NCI-H1092 (cell line): ENCODE measurements at places on chromosomes 2 and 18.

DNA sequence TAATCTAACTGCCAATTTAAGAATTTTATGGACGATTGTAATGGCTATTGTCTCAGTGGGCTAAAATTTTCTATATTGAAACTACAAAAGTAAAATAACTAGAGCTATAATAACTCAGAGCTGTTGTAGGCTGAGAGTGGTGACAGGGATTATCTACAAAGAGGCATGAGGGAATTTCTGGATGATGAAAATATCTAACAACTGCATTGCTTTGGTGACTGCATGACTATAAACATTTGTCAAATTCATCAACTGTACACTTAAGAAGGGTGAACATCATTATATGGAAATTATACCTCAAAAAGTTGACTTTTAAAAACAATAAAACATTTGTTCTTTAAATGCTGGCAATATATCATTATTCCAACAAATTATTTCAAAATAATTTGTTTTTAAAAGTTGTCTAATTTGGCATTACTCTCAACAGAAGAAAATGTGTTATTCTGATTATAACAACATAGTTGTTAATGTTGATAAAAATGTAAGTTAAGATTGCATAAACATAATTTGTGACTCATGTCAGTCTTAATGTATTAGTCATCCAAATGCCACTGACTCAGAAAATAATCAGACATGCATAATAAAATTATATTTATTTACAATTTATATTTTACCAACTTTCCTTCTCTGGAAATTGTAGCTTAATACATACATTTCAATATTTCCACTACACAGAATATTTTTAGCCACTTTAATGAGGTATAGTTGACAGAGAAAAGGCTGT is 865.1 kb upstream of the VRK2 start:
- no peak for DNase-seq

GRCh38 chr2:216257089-216257488 is 115.2 kb downstream of the MARCHF4 start:
- no peak for DNase-seq

GRCh38 chr2:113894156-113894743 is 4.4 kb downstream of the ACTR3 start:
- DNase-seq, result no peak

GRCh38 chr2:191899410-191899809 is 52.5 kb upstream of the CAVIN2 start:
- DNase-seq, result no peak

- DNase-seq, result no peak
Observed at GRCh38 chr2:45872211-45872610, 220.7 kb downstream of the PRKCE start.

DNA sequence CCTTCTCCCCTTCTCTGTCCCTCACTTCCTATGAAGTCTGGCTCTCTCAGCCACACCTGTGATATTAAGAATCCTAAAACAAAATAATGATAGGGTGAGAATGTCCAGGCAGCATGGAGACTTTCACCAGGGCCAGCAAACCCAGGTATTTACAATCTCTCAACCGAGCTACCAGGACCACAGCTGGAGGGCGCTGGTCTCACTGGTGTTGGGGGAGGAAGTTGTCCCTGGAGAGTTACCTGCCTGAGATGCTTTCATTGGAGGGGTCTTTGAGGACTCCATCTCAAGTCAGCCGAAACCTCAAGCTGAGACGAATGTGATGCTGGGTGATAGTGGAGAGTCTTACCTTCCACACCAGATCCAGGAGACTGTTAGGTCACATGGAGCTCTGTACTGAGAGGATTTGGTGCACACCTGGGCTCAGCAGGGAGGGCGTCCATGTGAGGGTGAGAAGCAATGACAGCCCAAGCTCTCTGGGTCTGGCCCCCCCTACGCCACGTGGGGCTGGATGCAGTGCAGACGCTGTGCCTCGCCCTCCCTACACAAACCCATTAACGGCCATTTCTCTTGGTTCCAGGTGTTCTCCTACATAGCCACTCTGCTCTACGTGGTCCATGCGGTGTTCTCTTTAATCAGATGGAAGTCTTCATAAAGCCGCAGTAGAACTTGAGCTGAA is 27.4 kb downstream of the MAL start:
- DNase-seq, result no peak

DNA sequence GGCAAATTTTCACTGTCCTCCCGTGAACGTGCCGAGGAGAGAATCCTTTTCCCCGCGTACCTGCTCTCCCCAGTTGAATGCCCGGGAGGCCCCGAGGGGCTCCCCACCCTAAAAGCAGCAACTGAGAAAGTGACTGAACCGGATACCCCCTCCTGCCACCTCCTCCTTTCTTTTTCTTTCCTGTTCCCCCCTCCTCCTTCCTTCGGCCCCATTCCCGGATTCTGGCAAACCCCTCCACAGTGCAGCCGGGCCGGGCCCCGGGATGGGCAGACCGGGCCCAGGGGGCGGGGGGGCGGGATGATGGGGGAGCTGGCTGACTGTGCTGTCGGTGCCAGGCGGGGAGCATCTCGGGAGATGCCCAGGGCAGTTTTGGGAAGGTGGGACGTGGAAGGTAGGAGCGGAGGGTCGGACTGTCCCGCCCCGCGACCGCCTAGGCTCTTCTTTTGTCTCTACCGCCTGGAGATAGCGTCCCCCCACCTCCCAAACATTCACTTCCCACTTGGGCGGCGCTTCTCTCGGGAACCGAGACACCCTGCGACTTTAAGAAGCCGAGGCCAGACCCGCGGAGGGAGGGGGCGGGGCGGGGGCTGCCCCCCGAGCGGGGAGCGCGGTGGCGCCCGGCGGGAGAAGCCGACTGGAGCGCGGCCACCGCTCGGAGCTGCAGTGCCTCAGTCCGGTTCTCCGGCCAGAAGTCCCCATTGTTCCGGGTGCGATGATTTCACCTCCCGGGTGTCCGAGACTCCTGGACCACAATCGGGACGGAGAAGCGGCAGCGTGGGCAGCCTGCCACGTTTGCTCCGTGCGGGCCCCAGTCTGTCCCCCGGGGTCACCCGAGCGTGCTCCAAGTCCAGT is 8.2 kb downstream of the DLX2 start:
- no peak for DNase-seq

- DNase-seq, result no peak
Observed at GRCh38 chr2:172231508-172231907, 128.8 kb upstream of the DLX2 start.

GRCh38 chr2:159109517-159109916 is 141.1 kb downstream of the TANC1 start:
- no peak for DNase-seq
